ENCODE measurements at places on chromosomes 4 and X.

- DNase-seq: no peak
Measured at GRCh38 chr4:56999751-57000150, 21.1 kb downstream of the POLR2B start.

- no peak for DNase-seq
Measured at GRCh38 chr4:98411731-98412130, 150.5 kb downstream of the RAP1GDS1 start.

GRCh38 chr4:90069151-90069550 is 58.0 kb upstream of the CCSER1 start:
- DNase-seq: no peak

DNA sequence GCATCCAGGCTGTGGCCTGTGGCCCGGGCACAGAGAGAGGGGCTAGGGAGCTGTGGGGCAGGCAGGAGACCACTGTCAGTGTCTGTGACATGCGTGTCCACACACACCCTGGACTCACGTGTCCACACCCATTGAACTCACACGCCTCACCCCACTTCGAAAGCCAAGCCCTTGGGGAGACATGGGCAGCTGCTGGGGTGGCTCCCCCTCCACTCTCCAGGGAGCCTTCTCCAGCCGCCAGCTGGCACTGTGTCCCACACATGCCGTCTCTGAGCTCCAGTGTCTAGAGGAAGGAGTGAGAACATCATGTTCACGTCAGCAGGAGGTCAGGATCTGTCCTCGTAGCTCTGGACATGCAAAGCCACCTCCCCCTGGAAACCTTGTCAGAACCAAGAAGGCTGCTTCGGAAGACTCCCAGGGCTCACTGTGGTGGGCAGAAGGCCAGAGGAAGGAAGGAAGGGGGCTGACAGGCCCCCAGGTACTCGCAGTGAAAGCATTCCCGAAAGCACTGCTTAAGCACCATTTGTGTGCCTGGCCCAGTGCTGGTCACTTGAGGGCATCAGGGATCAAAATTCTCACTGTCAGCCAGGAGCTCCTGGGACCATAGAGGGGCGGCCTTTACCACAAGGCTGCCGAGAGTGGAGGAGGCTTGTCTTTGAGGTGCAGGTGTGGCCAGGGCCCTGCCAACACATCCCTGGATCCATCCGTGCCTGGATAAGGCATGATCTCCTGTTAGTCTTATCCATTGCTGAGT is 61.4 kb downstream of the HTRA3 start:
- DNase-seq: no peak

DNA sequence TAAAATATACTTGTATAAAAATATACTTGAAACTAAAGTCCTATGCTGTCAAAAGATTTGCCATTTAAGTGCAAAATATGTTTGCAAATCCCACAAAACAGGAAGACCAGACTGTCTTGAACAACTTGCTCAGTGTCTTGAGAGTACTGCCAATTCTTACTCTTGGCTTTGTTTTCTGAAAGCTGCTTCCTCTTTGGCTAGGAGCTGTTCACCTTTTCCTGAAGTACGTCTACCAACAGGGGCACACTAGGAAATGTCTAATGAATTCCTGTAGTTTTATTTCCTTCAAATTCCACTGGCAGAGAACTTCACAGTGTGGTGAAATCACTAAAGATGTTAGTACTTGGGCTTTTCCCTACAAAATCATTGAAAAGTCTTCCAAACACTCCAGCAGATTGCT is 46.4 kb upstream of the ABCG2 start:
- no peak for DNase-seq

Measured in T-helper 9 cell (primary cell).